ENCODE measurements at places on chromosomes 13 and 19.

- peaks cover 7% of the 10 kb centered on the region for H3K36me3 ChIP-seq
- H3K4me1 ChIP-seq: peaks cover 44% of the 10 kb centered on the region
- peak overlapping the region; percentile 98 for H3K4me3 ChIP-seq
- H3K27me3 ChIP-seq: no peaks in the 10 kb centered on the region
- no peak for DNase-seq
Measured at GRCh38 chr19:42424345-42424707, 2.9 kb downstream of the LIPE start.

DNA sequence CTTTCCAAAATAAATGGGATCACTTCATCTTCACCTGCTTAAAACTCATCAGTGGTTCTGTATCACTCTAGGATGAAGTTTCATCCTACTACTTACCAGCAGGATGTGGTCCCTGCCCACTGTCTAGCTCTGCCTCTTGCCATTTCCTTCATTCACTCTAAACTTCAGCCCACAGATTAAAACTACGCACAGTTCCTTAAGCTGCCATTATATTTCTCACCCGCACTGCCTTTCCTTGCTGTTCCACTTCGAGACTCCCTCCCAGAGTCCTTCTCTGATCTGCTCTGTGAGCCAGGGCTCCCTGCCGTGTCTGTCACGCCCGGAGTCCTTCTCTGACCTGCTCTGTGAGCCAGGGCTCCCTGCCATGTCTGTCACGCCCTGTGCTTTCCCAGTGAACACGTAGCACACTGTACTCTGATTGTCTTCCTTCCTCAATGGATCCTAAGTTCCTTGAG is 52.0 kb upstream of the NPAS1 start:
- peaks cover 47% of the 10 kb centered on the region for H3K4me1 ChIP-seq
- peak; percentile 71 for DNase-seq
- H3K4me3 ChIP-seq: peak overlapping the region; percentile 55
- peaks cover 30% of the 10 kb centered on the region for H3K36me3 ChIP-seq
- H3K27ac ChIP-seq: peak overlapping the region; percentile 86

DNA sequence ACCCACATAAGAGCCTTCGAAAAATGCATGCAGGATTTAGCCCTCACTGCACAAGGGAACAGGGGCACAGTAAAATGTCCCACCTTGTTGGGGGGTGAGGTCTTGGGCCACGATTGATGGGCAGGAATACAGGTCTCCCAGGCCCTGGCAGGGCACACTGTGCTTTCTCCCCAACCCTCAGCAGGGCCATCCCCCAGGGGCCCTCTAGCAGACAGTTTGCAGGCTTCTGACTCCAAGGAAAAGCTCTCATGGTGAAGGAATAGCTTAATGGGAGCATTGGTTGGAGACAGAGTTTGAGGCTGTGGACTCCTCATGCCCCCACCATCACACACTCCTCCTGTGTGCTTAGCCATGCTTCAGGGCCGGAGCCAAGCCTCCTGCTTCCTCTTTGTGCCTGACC is 484.6 kb downstream of the ZNF536 start:
- H3K4me1 ChIP-seq: no peaks in the 10 kb centered on the region
- H3K36me3 ChIP-seq: no peaks in the 10 kb centered on the region
- no peak for DNase-seq
- H3K4me3 ChIP-seq: no peak overlapping the region
- no peak overlapping the region for H3K27ac ChIP-seq

- no peaks in the 10 kb centered on the region for H3K36me3 ChIP-seq
- H3K27me3 ChIP-seq: no peaks in the 10 kb centered on the region
- no peak overlapping the region for H3K4me3 ChIP-seq
- no peaks in the 10 kb centered on the region for H3K4me1 ChIP-seq
Measured at GRCh38 chr13:111644750-111645149, 324.3 kb downstream of the TEX29 start.

All from activated CD8-positive, alpha-beta T cell treated with anti-CD3 and anti-CD28 coated beads, Interleukin-2, amount 10 ng/mL, durations not matched to agents 7 days and 5 days (primary cell).